ENCODE measurements at places on chromosomes 1 and 21.

DNA sequence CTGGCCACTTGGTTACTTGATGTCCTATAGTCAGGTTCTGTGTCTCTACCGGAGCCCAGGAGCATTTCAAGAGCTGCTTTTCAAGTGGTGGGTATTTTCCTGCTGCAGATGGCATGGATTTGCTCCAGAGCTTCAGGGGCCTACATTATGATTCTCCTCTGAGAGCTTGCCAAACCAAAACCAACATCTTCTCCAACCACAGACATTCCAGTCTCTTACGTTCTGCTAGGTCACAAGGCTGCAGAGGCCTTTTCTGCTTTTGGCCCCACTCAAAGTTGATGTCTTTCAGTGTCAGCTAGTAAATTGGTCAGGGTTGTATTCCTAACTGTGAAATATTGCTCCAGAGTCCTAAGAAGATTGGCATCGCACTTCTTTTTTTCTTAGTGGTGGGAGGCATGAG is 14.7 kb upstream of the AQP10 start:
- no peak for DNase-seq

DNA sequence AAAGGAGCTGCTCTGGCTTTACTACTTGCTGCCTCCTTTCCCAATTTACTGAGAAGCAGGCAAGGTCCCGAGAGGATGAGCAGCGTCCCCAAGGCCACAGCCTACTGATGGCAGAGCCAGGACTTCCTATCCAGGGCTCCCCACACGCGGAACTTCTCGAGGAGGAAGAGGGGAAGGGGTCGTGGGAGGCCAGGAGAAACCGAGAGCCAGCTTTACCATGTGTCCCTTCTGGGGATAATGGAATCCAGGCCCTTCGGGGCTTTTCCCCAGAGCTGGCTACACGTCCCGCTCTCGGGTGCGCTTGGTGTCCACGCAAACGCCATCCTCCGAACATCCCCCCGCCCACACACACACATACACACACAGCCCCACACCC is 4.3 kb upstream of the CCN1 start:
- no peak for DNase-seq

DNA sequence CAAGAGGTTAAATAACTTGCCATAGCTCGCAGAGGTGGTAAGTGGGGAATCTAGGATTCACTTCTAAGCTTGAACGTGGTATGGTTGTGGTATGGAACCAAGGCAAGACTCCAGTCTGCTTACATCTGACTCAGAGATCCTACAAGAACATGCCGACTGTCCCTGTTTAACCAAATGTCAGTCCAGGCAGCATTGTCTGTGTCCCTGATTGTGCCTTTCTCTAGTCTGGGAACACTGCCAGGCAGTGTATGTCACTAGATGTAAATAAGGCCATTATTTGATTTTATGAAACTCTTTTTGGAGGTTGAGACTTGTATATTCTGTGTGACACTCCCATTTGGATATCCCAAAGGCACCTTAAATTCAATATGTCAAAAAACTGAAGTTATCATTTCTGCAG is 96.0 kb downstream of the NOS1AP start:
- DNase-seq, result no peak

GRCh38 chr1:204456826-204457442 is 37.7 kb downstream of the PIK3C2B start:
- DNase-seq, result no peak

DNA sequence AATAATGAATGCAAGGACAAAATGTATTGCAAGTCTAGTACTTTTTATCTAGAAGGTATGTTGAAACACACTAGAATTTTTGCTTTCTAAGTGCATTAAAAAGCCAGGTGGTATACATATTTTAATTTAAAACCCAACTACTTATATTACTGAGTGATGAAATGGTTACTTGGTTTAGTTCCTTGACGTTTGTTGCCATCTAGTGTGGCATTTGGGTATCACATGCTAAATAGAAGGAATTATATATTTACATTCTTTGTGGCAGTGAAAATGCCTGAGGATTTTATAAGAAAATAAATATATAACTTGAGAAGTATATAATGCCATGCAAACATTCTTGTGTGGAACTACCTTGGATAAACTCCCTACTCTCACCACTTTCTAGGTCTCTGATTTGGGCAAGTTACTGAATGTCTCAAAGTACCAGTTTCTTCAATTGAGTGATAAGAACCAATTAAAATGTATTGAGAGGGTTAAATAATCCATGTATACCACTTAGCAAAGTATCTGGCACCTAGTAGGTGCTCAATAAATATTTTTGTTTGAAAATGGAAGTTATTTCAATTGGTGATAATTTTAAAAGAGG is 69.6 kb downstream of the SDCCAG8 start:
- DNase-seq, result no peak

DNA sequence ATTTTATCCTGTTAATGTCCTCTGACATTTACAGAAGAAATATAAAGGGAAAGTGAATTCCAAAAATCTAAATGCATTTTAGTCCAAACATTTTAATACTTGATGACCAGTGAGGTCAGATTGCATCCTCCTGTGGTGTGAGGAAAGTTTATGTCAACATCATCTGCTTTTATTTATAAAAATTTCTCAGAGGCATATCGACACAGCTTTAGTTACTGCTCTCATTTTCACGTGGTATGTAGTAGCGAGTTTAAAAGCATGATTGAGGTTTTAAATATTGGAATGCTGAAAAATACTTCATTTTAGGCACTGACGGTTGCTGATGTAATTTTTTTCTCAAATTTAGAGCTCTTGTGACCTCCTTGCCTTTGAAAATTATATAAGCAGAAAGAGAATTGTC is 234.8 kb downstream of the HMCN1 start:
- DNase-seq, result no peak

DNA sequence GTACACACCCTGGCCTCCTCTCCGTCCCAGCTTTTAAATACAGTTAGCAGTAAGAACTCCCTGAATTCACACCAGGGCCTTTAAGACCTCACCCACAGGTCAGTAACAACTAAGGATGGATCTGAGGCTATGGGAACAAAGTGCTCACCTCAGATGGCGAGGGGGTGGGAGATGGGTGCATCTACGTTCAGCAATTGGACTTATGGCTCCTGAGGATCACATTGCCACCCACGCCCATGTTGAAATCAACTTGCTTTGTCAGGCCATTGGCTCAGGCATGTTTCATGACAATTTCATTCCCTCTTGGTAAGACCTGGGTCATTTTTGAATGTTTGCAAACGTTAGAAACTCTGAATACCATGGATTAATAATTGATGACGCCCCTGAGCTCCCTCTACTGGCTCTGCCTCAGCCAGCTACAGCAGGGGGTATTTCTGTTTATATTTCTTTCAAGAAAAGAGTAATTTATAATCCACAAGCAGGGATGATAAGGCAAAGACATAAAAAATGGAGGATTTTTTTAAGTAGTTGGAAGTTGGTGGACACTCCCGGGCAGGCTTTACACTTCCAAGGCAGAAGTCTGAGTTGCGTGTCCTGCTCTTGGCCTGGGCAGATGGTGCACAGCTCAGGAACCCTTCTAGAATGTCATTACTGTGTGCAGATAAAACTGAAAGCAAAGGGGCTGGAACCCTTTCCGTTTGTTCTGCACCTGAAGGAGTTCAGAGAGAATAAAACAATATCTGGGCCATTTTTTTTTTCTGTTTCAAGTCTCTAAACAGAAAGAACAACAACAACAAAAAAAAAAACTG is 13.7 kb upstream of the LBR start:
- DNase-seq, result no peak

DNA sequence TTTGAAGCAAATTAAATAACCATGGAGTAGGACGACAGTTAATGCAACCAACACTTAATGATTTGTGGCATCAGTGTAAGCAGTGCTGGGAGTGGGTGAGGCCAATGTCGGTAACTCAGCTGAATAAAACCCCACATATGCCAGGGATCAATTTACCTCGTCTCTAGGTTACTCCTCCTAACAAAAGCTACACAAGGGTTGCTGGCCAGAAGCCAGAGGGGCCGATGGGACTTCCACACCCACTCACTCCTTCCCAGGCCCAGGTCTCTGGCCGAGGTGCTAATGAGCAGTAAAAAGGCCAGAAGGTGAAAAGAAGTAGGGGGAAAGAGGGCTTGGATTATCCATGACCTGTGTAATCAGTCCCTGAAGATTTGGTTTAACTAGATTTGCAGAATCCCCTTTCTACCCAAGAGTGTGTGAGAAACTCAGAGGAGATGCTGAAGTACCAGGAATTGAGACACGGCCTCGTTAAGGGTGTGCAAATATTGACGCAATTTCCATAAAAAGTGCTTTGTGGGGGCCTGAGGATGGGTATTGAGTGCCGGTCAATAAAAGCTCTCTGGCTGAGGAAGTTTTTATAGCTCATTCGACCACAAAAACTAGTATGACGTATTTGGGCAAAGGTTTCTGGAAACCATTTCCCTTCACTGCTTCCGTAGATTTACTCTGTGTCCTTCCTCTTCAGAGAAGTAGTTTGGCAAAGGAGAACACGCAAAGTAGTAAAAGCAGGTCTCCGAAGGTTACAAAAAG is 145.5 kb downstream of the TBX15 start:
- no peak for DNase-seq

DNA sequence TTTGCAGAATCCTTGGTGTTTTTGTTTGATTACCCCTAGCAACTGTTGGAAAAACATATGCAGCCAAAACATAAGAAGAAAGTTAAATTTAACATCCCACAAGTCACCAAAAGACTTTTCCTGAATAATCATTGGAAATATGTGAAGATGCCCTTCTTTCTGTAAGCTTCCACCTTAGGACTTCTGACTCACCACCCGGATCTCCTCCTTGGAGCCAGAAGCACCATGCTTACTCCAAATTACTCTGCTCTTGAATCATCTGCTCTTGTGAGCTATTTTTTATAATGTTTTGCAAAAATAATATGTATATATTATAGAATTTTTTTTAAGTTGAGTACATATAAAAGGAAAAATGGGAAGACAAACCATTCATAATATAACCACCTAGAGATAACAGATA is 391.7 kb downstream of the KCTD3 start:
- no peak for DNase-seq

- DNase-seq, result no peak
Observed at GRCh38 chr21:45805321-45805720, 161.8 kb downstream of the PCBP3 start.

DNA sequence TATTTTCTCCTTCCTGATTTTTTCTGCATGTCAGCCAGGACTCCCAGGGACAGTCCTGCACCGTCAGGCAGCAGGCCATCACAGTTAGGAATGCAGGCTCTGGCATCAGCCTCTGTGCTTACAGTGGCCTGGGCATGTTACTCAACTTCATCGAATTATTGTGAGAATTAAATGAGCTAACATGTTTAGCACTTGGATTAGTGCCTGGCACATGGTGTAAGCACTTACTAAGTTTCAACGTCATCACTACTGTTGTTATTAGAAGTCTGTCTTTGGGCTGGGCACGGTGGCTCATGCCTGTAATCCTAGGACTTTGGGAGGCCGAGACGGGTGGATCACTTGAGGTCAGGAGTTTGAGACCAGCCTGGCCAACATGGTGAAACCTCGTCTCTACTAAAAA is 45.1 kb downstream of the SCCPDH start:
- no peak for DNase-seq

GRCh38 chr1:151255381-151255780 is 847 bp downstream of the PSMD4 start:
- DNase-seq, result no peak

DNA sequence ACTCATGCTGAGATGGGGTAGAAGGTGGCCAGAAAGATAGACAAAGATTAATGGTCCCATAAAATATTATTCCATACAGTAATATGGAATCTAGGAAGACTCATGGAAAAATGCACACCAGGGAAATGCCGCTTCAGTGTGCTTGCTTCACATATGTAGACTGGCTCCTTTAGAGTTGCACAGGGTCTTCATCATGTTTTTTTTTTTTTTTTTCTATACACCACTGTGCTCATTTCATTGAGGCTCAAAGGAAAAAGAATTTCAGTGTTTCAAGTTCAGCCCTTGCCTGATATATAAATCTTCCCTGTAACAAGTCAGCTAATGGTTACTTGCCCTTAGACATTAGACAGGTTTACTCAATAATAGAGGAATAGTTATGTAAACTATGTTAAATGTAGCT is 33.2 kb downstream of the KCNK2 start:
- DNase-seq, result no peak

- DNase-seq, result no peak
Observed at GRCh38 chr1:2845869-2846268, 44.4 kb upstream of the TTC34 start.

- no peak for DNase-seq
Observed at GRCh38 chr1:6727535-6727934, 25.9 kb upstream of the DNAJC11 start.

GRCh38 chr1:89199525-89200031 is 836 bp upstream of the GBP4 start:
- peak; percentile 26 for DNase-seq

DNA sequence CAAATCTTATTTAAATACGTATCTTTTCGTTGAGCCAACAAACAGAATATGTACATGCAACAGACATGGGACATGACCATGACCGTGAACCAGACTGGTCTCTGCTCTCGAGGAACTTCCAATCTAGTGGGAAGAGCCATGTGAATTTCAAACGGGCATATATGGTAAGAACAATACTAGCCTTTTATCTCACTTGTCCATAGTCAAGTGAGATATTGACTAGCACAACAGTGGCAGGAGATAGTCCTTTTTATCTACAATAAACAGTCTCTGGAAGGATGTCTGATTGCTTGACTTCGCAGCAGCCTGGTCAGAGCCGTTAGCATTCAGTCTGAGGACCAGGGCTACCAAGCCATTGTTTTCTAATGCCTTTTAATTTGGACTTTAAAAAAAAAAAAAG is 12.6 kb upstream of the PLA2G2C start:
- DNase-seq, result no peak

Data from GM06990 (cell line).